ENCODE measurements at places on chromosomes 12 and 14. TPM values are rescaled to one million over a fixed set of nuclear protein-coding genes. Genes with fewer than 3 reads are reported as not detected.

Gene PZP
- total RNA-seq = not detected

Gene CMKLR1
- total RNA-seq = 0.66 TPM

Gene ENDOU
- not detected for total RNA-seq

Gene KCNC2
- total RNA-seq = not detected

Gene RPS6KL1
- total RNA-seq = 5.0 TPM

GRCh38 chr14:27836386-27836785 is 930.2 kb upstream of the FOXG1 start:
- DNase-seq = no peak

DNA sequence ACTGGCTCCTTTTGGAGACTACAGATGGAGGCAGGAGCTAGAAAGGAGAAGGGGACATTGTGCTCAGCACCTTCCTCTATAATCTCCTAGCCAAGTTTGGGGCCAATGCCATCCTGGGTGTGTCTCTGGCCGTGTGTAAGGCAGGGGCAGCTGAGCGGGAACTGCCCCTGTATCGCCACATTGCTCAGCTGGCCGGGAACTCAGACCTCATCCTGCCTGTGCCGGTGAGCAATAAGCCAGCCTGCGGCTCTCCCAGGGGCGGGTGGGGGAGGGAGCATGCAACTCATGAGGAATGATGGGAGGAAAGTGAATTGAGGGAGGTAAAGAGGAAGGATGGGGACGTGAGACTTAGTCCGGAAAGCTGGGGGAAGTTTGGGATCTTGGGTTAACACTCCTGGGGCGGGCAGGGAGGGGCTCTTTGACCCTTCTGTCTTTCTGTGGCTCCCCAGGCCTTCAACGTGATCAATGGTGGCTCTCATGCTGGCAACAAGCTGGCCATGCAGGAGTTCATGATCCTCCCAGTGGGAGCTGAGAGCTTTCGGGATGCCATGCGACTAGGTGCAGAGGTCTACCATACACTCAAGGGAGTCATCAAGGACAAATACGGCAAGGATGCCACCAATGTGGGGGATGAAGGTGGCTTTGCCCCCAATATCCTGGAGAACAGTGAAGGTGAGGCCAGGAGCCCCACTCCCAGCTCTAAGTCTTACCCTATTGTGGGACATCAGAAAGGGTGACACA is 3.3 kb downstream of the ENO2 start:
- no peak for DNase-seq

DNA sequence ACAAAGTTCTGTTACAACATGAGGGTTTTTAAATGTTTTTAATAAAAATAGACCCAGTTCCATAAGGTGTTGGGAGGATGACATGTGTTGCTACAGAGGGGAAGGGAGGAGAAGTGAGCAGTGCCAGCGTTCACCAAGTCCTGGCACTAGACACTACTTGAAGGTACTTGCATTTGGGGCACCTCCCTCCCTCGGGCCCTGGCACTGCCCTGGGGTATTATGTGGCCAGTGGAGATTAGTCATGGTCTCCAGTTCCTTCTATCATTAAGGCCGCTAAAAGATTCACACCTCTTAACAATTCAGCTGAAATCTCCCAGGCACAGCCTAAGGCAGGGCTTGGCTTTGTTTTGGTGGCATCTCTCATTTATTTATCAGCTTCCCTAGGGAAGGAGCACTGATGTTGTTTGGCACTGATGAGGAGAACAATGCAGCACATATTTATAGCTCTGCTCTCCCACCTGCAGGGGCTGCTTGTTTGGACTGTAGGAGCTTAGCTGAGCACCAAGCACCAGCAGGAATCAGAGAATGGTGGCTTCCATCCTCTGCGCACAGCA is 155.5 kb upstream of the NTF3 start:
- no peak for DNase-seq

GRCh38 chr14:32908196-32909084 is 30.2 kb upstream of the NPAS3 start:
- no peak for DNase-seq

DNA sequence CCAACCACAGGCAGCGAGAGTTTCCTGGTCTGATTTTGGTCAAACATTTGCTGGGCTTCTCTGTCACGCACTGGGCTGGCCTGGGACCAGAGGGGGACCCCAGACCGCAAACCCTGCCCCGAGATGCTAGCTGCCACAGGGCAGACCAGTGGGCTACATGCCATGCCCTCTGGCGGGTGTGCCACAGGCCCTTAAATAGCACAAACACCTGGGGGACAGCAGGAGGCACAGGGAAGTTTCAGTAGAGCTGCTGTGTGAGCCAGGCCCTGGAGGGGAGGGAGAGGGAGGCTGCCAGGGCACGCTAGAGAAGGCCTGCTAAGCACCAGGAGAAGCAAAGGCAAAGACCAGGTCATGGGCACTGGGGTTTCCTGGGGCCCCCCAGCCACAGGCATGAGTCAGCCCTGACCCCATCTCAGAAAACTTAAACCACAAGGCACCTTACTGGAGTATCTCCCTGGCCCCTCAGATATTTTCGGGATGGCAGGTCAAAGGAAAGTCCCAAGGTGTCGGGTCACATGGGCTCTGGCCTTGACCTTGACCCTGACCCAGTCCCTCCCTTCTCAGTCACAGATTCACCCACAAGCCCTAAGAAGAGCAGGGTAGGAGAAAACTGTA is 29.2 kb downstream of the ITPK1 start:
- DNase-seq = no peak

DNA sequence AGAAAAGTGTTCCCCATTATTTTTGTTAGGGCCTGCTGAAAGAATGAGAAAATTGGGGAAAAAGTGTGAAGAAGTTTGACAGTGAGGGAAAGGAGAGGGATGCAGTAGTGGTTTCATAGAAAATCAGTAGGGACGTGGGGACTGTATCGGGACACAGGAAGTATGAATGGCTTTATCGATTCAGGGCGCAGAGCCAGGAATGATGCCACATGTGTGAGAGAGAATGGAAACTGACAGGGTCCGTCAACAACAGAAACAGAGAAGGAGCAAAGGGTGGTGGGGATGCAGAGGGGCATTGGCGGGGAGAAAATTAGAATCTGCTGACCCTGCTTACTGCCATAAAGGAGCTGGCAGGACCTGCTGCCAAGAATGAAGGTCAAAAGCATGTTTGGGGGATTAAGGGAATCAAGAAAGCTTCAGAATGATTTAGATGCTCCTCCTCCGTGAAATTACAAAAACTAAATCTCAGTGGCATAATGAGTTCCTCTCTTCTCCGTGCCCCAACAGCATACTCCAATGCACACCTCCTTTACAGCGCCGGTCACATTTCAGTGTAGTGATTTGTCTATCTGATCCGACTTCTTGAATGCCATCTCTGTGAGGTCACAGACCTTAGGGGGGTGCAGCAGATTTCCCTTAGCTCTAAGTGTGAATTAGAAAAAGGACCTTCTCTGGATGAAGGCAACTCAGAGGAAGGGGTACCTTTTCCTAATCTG is 92.6 kb downstream of the EMP1 start:
- DNase-seq = no peak

- no peak for DNase-seq
Measured at GRCh38 chr14:96790706-96791105, 6.5 kb upstream of the VRK1 start.

Measured in CD8-positive, alpha-beta memory T cell (primary cell).